ENCODE measurements at places on chromosomes 3 and 15.

- peak; percentile 26 for DNase-seq
Measured at GRCh38 chr3:189260556-189261493, 89.1 kb downstream of the TPRG1 start.

DNA sequence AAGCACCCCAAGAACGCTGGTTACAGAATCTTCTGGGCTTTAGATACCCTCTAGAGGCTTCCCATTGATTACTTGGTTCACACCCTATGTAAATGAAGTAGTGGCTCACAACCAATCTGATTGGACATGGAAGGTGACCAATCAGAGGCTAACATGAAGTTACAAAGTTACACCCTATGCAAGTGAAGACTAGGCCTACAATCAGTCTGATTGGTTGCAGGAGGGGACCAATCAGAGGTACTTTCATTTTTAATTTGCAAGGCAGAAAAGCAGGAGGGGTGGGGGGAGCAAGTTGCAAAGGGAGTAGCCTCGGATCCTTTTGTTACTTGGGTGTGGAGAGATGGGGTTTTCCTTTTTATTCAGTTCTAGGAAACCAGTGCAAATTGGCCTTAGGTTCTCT lies 11.1 kb upstream of the RTP2 start:
- DNase-seq, result no peak

DNA sequence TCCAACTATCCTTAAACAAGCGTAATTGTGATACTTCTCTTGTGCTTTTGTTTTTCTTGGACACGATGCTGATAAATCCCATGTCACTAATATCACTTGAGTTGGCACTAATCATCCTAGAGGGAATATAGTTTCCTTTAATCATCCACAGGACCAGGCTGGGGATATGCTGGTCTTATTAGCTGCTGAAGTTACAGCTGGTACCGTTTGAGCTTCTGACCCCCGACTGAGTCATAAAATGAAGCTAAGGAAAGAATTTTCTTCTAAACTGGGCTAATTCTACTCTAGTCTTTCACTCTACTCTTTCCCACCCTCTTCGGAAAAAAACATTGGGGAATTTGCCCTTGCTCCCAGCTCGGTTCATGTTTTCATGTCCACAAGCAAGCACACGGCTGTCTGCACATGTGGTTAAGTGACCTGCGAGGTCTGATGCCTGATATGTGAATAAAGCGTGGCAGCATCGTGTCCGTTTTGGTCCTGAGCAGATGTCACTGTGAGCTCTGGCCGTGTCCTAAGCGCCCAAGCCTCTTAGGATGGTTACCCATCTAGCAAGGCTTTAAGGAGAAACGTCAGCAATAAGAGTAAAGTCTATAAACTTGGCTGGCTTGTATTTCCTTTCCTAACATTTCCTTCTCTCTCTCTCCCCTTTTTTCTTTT lies 223.7 kb downstream of the ITPR1 start:
- no peak for DNase-seq

- no peak for DNase-seq
Measured at GRCh38 chr3:175267121-175267531, 408.0 kb downstream of the NAALADL2 start.

DNA sequence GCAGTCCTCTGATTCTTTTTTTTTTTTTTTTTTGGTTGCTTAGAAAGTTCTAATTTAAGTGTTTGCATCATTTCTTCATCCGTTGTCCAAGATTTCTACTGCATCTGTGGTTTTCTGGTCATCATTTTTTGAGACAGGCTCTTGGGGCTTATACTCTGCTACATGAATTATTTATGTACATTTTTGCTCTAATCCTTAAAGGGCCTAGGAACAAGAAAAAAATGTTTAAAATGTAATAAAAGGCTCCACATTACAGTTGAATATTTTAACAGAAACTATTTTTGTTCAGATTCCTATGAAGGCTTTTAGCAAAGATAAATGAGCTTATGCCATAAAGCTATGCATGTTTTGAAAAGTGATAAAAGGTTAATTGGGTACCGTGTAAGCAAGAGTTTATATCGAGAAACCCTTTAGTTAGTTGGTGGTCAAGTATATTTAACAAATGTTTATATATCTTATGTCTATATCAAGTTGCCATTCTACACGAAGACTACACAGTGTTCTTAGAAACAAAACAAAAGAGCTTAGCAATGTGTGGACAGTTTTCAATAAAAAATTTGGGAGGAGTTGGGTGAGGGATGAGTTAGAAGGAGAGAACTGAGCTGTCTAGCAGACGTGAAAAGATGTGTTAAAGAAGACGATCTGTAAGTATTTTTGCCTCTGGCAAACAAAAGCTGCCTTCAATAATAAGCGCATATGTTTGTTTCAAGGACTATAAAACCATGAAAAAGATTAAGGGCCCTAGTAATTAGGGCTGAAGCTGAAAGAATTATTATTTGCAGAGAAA lies 563.6 kb upstream of the NAALADL2 start:
- no peak for DNase-seq

- DNase-seq, result peak; percentile 41
Measured at GRCh38 chr3:9397906-9398699, 688 bp downstream of the SETD5 start.

DNA sequence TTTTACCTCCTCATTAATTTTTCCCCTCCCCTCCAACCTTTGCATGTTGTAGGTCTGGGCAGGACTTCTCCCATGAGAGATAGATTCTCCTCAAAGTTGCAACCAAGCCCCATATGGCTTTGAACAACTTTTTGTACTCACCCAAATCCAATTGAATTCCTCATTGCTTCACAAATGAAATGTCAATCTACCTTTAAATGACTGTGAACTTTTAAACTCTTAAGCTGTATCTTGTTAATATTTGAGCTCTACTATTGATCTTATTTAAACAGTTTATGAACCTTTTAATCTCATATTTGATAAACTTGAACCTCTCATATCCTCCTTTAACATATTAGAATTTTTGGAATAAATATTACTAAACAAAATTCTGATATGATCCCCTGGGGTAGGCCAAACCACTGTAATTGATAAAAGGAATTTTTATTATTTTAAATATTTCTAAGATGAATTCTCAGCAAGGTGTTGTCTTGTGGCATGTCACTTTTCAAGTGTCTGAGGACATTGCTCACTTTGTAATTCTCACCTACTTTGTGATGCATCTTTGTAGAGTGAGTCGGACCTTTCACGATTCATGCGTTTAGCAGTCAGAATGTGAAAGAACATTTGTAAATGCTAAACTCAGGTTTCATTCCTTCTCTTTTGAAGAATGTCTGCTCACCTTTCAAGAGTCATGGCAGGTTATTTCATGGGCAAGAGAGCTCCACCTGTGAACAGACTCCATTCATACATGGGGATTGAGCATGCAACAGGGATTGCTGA lies 23.4 kb upstream of the GREM1 start:
- DNase-seq, result no peak

DNA sequence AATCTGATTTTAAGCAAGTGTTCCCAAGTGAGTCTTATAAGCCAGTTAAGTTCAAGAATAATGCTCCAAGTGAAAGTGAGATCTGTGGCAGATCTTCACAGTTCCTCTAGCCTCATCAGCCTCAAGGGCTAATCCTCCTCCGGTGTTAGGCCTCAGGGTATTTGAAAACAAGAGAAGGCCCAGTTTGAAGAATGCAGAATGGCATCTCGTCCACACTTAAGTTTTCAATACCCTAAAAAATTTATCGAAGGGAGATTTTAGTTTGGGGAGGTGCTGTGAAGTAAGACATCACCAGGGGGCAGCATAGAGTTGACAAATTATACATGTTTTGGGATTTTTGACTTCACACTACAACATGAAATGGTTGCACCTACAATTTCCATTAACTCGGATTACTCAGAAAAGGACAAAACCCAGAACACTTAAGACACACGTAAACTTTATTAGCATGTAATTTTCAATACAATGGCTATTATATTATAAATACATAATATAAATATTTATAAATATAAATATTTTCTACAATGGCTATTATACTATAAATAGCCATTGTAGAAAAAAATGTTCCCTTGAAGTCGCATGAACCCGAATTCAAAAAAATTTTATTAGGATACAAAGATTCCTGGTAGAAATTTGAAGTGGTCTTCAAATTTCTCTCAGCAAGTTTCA lies 2.3 kb upstream of the TMEM266 start:
- no peak for DNase-seq

- DNase-seq, result no peak
Measured at GRCh38 chr3:130442284-130442683, 74.7 kb upstream of the COL6A6 start.

DNA sequence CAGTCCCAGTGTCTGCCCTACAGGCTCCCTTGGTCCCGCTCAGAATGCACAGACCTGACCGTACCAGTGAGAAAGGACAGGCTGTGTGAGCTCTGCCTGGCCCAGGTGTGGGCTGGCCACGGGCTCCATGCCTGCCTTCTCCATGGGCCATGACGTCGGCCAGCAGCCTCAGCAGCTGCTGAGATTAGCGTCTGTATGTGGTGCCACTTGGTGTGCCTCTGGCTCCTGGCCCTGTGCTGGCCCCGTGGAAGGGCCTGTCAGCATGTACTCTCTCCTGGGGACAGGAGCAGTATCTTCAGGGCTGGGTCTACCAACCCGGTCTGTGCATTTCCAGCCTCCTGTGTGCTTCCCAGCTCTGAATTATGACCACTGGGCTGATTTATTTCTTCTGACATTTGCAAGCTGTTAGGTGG lies 25.7 kb downstream of the KLF13 start:
- DNase-seq, result peak; percentile 92

DNA sequence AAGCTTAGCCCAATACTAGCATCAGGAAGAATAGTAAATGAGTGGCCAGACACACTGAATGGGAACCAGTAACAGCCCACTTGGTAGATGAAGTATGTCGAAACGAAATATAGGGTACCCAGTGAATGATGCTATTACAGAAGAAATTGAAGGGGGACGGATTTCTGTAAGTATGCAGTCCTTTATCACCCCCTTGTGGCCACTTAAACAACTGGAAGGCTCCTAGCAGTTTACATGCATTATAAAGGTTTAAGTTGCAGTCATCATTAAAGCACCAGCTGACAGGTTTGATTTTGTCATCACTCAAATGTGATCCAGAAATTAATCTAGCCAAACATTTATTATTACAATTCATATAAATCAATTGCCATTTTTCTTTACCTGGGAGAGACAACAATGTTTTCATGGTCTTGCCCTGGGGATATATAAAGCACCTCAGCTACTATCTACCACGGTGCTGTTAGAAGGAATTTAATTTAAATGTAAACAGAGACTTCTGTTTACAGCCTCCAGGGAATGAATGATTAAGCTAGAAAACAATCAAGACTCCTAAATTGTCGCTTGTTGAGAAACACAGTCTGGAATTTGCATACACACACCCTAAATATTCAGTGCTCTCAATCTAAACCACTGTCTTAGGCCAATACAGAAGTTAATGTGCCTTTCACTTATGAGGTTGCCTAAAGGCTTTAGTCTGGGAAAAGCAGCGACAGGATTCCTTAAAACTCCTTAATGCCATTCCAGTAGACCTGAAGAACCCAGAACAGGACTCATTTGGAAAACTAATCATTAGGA lies 7.8 kb downstream of the EIF1B start:
- DNase-seq, result no peak

DNA sequence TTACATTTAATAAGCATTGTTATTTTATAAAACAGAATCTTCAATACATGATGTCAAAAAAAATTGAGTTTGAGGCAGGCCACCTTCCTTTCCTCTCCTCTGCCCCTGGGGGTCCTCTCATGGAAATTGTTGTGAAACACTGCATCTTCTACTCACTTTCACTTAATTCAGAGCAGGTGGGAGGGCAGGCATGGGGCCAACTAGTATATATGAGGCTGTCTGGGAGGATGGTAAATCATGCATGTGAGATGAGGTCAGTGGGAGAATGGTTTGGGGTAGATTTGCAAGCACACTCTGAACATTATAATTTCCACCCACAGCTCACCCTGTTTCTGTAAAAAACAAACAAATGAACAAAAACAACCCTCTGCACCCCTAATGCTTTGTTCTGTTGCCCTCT lies 10.4 kb upstream of the CCDC14 start:
- DNase-seq, result no peak

- no peak for DNase-seq
Measured at GRCh38 chr3:100789579-100789978, 80.3 kb downstream of the TFG start.

DNA sequence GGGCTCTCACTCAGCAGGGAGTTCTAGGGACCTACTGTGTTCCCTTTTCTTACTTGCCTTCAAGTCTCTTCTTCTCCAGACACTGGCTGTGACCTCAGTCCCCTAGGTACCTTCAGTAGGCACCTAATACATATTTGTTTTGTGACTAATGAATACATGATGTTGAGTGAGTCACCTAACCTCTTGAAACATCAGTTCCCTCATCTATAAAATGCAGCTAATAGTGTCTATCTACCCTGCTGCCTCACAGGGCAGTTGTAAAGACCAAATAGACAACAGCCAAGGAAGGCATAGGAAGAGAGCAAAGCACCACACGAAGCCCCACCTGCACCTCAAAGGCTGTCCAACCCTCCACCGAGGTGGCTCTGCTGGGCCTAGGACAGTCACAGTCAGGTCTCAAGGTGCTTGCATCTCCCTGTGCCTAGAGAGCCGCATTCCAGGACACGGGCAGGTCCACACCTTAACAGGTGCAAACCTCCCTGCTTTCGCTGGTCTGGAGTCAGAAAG lies 29.1 kb downstream of the DAPK2 start:
- DNase-seq, result no peak

- no peak for DNase-seq
Measured at GRCh38 chr15:58770519-58770856, 614 bp upstream of the MINDY2 start.

DNA sequence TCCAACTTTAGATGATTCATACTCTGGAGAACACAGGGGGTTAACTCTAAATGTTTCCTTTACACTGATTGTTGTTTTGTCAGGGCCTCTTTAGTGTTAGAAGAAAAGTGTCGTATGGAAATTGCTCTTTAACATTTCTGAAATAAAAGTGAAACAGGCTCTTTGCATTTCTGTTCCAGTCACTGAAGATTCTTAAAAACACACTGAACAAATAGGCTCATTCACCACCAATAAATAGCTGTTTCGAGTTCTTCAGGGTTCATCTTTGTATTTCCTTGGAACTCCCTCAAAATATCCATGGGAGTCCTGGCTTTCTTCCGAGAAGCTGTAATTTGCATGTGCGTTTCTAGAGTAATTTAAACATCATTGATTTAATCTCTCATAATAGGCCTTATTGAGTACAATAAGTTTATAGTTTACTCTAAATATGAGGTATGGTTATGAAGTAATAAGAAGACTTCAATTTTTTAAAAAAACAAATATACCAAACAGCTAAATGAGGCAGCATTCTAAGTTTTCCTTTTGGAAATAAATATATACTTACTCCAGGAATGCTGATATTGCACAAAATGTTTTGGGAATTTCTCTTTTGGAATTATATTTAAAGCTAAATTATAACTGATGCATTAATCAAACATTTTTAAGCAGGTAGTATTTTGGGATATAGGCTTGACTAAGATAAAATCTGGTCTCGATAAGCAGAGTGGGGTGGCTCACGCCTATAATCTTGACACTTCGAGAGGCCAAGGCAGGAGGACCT lies 327.4 kb downstream of the EPHA3 start:
- DNase-seq, result no peak

- DNase-seq, result no peak
Measured at GRCh38 chr3:155488671-155489070, 195.2 kb upstream of the STRIT1 start.

GRCh38 chr15:52163321-52164190 lies 27.6 kb downstream of the GNB5 start:
- DNase-seq, result no peak

All from gastrocnemius medialis (tissue), 4 donors.